ENCODE measurements at places on chromosomes 5 and 9.

DNA sequence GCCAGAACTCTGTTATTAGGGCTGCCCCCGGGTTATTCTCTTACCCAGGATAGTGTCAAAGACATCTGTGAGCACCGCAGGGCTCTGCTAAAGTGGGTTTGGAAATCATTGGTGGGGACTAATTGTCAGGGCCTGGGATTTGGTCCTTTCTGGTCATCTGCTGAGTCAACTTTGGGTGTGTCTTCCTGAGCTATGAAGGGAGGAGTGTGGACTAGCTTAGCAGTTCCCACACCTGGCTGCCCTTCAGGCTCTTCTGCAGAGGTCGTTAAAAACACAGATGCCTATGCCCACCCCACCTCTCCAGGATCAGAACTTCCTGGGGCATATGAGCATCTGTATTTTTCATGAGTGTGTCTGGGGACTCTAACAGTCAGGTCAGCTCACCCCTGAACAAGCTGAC is 352.2 kb downstream of the SLIT3 start:
- DNase-seq, result peak; percentile 21

DNA sequence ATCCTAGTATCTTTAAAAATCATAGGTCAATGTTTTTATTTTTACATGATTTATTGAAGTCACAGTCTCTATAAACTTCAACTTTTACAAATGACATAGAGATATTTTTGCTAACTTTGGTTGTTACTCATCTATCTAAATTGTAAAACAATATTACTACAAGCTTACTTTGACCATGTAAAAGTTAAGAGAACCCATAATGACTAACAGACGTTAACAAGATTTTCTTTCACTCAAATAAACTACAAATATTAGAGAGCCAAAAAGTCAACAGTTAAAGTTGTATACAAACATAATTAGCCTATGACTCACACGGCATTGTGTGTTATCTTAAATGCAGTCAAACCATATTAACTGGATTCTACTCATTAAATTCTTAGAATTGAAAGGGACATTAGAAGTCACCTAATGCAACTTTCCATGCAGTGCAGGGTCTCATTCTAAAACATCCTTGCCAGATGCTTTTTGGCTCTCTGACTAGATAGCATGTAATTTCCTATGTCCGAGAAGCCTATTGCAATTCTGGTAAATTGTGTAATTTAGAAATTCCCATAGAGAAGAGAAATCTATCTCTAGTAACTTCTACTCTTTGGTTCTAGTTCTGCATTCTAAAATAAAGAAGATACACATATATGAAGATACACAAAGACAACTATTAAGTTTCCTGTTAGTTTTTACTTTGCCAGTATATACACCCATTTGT is 42.2 kb upstream of the UGT3A2 start:
- no peak for DNase-seq

GRCh38 chr5:154776167-154776566 is 21.0 kb downstream of the LARP1 start:
- no peak for DNase-seq

- no peak for DNase-seq
These were observed 409.4 kb downstream of the MED10 start for GRCh38 chr5:5968981-5969380.

GRCh38 chr5:35094948-35095347 is 47.2 kb upstream of the AGXT2 start:
- DNase-seq, result no peak

DNA sequence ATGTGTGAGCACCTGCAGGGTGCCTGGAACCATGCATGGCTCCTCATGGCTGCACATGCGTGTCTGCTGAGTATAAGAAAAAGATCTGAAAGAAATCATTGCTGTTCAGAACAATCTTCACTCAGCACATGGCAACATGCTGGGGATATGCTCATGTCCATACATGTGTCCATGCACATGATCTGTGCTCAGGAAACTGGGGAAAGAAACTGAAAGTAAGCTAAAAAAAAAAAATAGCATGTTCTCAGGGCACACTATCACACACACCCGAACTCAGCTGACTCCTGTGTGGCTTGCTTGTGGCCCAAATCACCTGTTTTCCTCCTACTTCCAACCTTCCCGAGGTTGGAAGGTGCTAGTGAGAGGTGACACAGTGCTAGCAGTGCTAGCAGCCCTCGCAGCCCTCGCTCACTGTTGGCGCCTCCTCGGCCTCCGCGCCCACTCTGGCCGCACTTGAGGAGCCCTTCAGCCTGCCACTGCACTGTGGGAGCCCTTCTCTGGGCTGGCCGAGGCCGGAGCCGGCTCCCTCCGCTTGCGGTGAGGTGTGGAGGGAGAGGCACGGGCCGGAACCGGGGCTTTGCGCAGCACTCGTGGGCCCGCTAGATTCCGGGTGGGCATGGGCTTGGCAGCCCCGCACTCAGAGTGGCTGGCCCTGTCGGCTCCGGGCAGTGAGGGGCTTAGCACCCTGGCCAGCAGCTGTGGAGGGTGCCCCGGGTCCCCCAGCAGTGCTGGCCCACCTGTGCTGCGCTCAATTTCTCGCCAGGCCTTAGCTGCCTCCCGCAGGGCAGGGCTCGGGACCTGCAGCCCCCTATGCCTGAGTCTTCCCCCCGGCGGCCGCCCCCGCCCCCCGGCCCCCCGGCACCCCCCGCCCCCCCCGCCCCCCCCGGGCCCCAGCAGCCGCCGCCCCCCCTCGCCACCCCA is 76.0 kb downstream of the GADD45G start:
- no peak for DNase-seq

Data from AG20443 (cell line).